ENCODE measurements at places on chromosomes 13 and 19. TPM values are rescaled to one million over a fixed set of nuclear protein-coding genes. Genes with fewer than 3 reads are reported as not detected.

DNA sequence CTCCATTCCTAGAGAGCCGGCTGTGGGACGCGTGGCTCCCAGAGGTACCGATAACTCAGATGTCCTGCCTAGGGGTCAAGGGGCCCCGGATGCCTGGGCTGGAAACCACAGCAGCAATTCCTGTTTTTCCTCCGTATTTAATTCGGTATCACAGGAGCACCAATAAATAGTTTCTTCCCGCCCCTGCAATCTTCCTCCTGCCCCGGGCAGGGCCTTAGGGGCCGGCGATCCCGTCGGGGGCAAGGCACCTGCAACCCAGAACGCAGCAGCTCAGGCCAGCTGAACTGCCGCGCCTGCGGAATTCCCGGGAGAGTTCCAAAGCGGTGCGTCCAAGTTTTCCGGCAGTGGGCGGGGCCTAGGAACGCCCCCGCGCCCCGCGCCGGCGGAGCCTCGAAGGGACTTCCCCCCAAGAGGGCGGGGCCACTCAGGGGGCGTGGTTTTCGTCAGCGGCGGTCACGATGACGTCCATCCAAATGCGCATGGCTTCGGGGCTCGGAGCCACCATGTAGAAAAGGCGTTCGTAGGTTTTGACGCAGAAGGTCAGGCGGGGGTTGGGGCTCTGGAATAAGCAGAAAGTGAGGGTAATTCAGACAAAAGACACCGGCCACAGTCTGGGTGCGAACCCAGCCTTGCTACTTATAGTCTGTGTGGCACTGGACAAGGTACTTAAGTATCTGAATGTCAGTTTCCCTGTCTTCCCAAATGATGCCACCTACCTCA is 9.7 kb upstream of the LYPD3 start:
- peak; percentile 95 for DNase-seq

DNA sequence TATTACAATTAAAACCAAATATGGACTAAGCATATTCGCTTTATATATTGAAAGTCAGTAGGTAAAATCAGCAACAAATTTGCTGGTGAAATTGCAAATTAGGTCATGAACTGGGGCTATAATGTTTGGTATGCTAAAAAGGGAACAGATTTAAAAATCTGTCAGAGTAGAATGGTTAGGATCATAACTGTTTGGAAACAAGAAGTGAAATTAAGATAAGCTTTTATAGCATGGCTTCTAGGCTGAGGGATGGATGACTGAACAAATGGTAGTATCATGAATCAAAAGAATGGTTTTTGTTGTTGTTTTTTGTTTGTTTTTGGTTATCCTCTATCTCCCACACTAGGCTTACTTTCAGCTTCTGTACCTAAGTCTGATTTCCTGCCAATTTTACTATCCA is 1090.4 kb downstream of the PCDH9 start:
- no peak for DNase-seq

Gene ADGRL1
- polyA plus RNA-seq: 53.5 TPM

Gene LILRA1
- polyA plus RNA-seq: 0.45 TPM

Gene COL4A2
- polyA plus RNA-seq: 424 TPM

GRCh38 chr19:56974556-56975207 is 134.2 kb upstream of the PEG3 start:
- DNase-seq: no peak

Gene ZNF471
- polyA plus RNA-seq: 32.4 TPM

Gene TYROBP
- 14.7 TPM for polyA plus RNA-seq
